ENCODE measurements at places on chromosomes 16 and 17. TPM values are rescaled to one million over a fixed set of nuclear protein-coding genes. Genes with fewer than 3 reads are reported as not detected.

GRCh38 chr16:86517652-86518258 is 7.4 kb downstream of the FOXF1 start:
- no peak for DNase-seq

DNA sequence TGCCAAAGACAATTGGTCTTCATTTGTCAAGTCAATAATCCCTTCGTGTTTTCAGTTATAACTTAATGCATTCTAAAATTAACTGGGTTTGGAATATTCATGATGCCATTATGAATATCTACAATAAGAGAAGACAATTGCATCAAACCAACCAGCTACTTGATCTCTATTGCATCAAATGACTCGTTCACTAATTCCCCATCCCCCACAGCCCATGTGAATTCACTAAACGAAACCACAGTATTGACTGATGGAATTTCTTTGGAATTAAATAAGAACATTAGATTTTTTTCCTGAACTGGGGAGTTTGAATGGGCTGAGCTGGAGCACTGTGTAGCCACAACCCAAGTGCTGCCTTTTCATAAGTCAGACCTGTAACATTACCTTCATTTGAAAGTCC is 65.3 kb downstream of the HS3ST3B1 start:
- no peak for DNase-seq

Gene LITAFD
- 0.15 TPM for polyA plus RNA-seq

Gene DNAH2
- polyA plus RNA-seq, result 1.1 TPM

DNA sequence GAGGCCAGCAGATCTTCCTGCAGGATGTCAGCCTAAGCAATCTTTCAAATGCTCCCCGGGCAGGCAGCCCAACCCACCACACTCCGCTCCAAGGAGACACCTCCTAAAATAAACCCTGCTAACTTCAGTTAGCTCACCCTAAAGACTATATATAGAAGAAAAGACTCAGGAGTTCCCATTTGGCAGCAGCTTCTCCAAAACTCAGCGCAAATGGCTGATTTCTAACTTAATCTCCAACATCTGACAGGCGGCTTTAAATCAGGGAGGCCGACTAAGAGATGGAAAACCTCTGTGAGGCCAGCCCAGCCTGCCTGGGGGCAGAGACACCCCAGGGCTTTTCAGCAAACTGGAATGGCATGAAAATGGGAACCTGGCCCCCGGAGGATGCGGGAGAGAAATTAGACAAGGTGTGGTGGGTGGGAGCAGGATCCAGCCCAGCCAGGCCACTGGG is 91.6 kb downstream of the XYLT1 start:
- DNase-seq, result no peak

- no peak for DNase-seq
Observed at GRCh38 chr17:62665599-62665998, 38.1 kb downstream of the MRC2 start.

GRCh38 chr16:68898026-68898425 is 54.7 kb downstream of the TANGO6 start:
- no peak for DNase-seq

DNA sequence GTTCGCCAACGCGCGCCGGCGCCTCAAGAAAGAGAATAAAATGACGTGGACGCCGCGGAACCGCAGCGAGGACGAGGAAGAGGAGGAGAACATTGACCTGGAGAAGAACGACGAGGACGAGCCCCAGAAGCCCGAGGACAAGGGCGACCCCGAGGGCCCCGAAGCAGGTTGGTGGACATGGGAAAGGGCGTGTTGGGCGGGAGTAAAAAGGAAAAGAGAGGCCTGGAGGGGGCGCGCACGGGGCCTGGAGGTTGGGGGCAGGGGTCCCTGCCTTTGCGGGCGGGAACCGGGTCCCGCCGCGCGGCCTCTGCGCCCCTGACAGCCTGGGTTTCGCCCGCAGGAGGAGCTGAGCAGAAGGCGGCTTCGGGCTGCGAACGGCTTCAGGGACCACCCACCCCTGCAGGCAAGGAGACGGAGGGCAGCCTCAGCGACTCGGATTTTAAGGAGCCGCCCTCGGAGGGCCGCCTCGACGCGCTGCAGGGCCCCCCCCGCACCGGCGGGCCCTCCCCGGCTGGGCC is 2.1 kb downstream of the IRX5 start:
- DNase-seq, result no peak

GRCh38 chr16:48592839-48593429 is 17.0 kb downstream of the N4BP1 start:
- no peak for DNase-seq

DNA sequence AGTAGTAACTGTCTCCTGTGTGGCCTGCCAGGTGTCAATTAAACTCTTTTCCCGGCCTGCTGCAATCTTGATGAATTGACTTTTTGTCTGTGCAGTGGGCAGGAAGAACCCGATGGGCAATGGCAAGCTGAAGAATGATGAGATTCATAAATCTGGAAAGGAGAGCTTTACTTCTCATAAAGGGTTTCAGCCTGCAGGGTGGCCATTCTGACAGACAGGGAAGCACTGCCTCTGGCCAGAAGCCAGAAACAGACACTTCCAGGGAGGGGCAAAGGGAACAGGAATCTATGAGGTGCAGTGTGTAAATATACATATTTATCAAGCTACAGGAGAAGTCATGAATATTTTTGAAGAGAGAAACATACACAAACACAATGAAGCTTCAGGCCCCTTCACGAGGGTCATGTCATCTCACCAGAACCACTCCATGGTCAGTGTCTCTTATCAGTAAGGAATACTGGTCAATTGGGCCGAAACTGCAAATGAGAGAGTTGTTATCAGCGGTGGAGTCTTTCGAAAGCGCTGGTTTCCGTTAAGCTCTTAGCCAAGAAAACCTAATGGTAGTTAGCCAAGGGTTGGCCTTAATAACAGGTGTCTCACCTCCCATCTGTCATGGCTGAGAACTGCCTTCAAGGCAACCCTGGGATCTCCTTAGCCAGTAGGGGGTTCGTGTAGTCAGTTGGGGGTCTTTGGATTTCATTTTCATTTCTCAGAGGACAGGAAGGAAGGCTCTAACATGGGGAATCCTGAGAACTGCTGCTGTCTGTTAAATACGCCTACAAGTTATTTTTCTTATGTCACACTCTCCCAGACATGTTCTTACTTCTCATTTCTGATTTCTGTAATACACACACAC is 1.2 kb upstream of the NARF start:
- no peak for DNase-seq

Gene TMEM98
- polyA plus RNA-seq, result 309 TPM

Gene HES7
- polyA plus RNA-seq, result not detected

Gene TRPV3
- 2.2 TPM for polyA plus RNA-seq

DNA sequence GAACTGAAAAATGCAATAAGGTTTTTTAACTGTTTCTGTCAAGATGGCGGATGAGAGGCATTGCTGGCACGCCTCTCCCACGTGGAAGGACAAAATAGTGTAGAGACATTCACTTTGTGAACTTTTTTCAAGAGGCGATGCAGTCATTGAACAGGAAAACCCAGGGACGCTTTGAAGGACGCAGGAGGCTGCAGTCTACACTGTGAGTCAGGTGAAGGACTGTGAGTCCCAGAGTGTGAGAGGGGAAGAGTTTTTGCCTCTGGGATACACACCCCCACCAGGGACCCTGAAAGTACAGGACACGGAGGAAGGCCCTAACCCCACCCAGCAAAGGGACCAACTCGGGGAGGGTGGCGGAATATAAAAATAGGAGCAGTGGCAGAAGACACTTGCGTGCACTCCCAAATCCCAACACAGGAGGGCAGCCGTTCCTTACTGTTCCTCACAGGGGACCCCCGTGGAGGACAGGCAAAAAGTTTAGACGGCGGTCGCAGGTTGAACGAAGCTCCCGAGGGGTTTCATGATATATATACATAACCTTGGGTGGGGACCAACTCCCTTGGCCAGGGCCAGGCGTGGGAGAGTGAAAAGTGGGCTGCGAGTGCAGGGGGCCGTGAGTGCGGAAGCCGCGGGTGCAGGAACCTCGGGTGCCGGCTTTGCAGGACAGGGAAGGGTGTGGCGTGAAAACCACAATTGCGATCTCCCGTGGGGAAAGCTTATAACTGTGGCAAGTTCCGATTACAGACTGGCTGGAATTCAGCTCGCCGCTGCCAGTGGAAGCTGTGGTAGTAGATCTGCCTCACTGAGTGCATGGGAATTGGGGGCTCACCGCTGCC is 82.0 kb upstream of the ALOX12 start:
- DNase-seq, result no peak

DNA sequence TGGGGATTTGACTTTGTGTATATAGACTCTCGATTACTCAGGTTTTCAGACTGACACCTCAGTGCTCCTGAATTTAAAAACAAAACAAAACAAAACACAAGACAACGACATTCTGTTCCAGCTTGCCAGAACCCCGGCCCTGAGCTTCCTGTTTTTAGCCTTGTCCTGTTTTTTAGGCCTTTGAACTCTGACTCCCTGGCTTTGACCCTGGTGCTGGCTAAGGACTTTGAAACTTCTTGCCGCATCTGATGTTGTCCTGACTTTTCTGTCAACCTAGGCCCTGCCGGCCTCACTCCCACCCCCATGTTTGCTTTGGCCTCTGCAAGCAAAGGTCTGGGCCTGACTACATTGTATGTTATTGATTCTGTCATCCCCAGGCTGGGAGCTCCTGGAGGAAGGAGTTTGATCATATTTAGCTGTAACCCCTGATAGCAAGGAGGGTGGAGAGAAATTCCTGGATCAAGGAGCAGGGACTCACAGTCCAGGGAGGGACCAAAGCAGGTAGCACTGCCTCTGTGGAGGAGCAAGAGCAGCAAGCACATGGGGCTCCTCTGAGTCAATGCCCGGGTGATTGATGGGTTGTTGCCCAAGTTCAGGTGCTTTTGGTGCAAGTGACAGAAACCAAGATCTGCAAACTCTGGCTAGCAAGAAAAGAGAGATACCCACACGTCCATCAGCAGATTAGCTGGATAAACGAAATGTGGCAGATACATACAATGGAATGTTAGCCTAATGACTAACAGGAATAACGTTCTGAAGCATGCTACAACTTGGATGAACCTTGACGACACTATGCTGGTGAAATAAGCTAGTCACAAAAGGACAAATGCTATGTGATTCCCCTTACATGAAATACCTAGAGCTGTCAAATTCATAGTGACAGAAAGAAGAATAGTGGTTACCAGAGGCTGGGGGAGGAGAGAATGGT is 7.7 kb downstream of the CCL16 start:
- DNase-seq, result no peak

- no peak for DNase-seq
Observed at GRCh38 chr17:18859256-18859655, 1.3 kb downstream of the PRPSAP2 start.

DNA sequence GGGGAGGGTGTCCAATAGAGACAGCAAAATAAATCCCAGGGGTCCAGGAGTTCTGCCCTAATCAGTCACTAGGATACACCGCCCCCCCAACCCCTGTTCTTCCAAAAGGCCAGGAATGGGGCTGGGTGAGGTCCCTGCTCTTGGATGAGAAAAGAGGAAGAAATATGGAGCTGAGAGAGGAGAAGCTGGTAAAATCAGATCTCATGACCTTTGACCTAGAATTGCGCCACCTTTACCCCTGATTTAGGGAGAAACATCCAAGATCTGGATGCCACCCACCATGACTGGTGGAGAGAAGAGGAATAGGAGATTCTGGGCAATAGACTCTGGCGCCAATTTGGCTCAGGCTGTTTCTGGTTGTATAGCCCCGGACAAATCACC is 707 bp upstream of the CACNB1 start:
- DNase-seq, result no peak

DNA sequence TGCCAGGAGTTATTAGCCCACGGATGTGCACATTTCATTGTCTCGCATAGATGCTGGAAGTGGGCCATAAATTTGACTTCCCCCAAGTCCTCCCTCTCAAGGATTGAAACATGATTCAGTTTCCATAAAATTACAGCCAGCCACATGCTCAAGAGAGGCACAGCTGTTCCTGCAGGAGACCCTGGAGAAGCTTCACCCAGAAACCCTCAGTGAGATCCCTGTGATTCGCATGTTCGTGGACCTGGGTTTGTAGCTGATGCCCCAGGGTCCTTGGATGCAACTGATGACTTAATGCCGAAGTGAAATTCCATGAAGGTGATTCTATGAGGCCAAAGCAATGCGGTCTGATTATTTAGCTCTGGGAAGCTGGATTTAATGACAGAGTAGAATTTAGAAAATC is 24.7 kb upstream of the AQP8 start:
- no peak for DNase-seq

DNA sequence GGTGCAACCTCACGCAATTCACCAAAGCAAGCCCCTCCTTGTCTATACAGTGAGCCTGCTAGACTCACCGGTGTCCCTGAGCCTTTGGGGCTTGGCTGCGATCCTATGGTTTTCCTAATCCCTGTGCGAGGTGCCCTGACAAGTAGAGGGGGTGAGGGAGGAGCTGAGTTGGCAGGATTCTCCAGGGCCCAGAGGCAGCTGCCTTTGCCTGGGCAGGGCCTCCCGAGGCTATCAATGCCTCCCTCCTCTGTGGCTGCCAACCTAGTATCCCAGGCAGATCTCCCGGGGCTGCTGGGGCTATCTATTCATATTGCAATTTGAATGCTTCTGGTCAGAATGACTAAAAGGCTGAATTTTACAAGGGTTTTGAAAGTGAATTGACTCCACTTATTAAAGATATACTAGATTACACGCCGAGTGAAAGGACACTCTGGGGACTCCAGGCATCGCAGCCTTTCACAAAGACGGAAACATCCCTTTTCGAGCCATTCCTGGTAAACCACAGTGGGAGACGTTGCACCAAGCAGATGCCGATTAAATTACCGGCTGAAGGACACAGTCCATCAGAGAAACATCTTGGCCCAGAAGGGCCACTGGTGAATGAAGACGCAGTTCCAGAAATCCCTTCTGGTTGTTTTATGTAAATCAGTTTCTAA is 11.3 kb upstream of the PITPNM3 start:
- no peak for DNase-seq

DNA sequence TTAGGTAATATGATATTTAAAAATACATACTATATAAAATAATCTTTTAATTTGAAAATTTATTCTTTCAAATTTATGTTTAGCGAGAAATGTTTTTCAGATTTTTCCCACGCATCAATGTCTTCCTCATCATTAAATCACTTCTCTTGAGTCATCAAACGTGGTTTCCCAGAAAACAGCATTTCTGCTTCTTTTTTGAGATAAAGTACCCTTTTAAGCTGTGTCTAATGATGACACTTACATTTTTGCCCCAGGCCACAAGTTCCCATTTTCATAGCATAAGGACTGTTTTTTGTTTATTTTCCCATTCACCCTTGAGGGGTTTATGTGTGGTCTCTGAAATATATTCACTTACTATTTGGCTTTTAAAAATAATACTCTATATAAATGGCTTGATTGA is 139.0 kb upstream of the HS3ST3A1 start:
- DNase-seq, result no peak

Gene PRR15L
- 42.6 TPM for polyA plus RNA-seq

DNA sequence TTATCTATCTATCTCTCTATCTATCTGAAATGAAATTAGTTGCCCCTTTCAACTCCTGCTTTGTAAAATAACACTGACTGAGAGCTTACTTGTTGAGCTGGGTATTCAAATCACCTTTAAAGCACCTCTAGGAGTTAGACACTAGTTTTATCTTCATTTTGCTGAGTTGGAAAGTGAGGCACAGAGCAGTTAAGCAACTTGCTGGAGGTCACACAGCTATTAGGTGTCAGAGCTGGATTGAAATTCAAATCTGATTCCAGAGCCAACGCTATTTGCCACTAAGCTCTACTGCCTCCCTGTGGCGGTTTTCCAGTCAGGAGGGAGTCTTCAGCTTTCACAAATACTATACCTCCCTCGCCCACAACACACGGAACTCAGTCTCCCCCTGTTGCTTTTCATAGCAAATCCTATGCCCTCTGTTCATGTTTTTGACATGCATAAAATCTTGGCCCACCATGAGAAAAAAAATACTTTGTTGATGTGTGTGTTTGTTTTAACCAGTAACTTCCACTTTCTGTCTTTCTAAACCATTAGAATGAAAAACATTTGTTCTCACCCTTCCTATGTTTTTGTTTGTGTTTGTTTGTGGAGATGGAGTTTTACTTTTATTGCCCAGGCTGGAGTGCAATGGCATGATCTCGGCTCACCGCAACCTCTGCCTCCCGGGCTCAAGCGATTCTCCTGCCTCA is 74.8 kb upstream of the SMURF2 start:
- DNase-seq, result no peak

Data from right lung (tissue), 10 donors.